ENCODE measurements at places on chromosomes 1 and 21.

GRCh38 chr1:167435484-167435883 is 82.8 kb downstream of the CD247 start:
- no peak for DNase-seq

- no peak for DNase-seq
These were observed 52.8 kb downstream of the DUSP10 start for GRCh38 chr1:221689138-221689537.

DNA sequence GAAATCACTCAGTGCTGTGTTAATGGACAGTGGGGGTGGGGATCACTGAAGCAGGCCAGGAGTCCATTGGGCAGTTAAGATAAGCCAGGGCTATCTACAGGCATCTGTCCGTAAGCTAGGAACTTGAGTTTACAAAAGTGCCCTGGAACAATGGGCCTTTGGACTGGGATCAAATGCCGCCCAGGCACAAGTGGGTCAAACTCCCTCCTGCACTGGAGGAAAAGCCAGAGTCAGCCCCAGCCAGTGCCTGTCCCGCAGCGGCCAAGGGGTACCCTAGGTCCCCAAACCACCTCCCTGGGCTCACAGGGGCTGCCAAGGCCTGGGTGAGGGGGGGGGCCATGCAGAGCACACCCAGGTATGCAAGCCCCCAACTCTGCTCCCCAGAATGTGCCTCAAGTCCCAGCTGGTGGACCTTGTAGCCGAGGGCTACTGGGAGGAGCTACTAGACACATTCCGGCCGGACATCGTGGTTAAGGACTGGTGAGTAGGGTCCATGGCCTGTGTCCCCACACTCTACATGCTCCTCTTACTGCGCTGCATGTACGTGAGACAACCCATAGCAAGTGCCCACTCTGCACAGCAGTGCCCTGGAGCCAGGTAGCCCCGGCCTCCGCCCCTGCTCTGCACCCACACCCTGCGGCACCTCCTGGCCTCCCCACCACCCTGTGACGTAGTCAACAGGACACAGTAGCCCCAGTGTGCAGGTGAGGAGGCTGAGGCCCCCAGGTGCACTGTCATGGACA is 7.7 kb downstream of the FBXO6 start:
- no peak for DNase-seq

DNA sequence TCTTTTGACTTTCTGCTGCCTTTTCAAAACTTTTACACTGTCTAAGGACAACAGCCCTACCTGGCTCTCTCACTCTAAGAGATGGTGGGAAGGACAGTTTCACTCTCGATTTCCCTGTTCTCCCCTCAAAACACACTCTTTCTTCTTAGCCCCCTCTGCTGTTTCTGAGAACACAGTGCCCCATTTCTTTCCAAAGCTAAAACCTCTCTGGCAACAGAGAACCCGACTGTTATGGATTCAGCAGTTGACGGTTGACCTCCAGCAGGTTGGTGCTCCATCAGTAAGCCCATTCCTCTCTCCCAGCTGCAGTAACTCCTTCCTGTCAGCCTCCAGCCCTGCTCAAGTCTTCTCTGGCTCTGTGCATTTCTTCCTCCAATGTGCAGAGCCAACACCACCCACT is 88.2 kb upstream of the ABCD3 start:
- no peak for DNase-seq

DNA sequence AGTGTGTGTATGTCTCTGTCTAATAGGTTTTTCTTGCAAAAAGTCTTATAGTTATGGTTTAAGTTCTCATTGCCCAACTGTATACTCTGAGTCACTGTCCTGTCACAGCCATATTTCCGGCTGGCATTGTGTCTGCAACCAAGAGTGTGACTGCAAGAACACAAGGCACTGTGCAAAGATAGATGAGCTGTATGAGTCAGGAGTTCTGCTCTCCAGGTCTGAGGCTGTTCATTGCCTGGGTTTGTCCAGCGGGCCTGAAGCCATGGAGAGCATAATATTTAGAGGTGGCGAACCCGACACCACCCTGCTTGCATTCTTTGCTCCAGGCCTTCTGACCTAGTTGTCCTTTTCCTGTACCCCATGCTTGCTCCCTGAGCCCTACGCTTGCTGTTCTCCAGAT is 50.9 kb upstream of the CNIH3 start:
- no peak for DNase-seq

Data from stimulated activated CD8-positive, alpha-beta memory T cell treated with anti-CD3 and anti-CD28 coated beads, Interleukin-12 subunit alpha, Interleukin-12 subunit beta, amount 100 ng/mL, for 1 hour (primary cell).